HT1080 (cell line): ENCODE measurements at places on chromosomes 1 and 21.
A peak's percentile ranks its signal among the peaks of the same experiment; 100 is the strongest.

DNA sequence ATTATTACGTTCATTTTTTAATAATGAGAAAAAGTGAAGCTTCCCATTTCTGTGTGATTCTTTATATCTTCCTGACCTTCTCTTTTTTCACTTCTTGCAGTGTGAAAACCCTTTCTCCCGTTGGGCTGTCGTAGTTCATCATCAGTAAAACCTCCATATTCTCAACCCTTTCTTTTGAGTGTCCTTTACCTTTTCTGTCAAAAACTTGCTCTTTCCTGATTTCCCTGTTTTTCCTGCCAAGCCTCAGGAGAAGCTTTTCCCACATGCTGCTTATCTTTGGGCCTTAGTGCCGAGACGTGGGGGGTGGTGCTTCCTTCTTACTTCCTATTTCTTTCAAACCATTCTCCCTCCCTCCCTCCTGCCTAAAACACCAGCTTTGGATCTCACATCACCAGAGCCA is 46.1 kb downstream of the UCK2 start:
- DNase-seq: no peak

- DNase-seq: no peak
These were observed 334 bp upstream of the SARS1 start for GRCh38 chr1:109213345-109213823.

DNA sequence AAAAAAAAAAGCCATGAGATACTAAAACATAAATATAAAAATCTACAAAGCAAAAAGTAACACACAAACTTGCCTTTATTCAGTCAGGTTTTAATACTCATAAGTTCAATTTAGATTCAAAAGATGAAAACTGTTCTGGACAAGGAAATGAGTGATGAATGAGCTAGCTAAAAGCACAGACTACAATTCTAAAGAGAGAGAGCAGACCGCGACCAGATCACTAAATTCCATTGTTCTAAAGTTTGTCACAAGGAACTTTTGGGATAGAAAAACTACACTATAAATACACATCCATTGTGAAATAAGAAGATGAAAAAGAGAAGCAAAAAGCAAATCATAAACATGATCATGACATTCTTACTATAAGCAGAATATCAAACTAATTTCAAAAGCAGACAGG is 1.7 kb downstream of the ODF2L start:
- peak; percentile 11 for DNase-seq

- DNase-seq: peak; percentile 70
These were observed 147.5 kb upstream of the SPATA6 start for GRCh38 chr1:48619539-48619938.

GRCh38 chr1:161727256-161727924 is 6.0 kb downstream of the FCRLB start:
- DNase-seq: peak; percentile 59
